SK-N-SH (cell line): ENCODE measurements at places on chromosomes 1 and 21. TPM values are rescaled to one million over a fixed set of nuclear protein-coding genes. Genes with fewer than 3 reads are reported as not detected.
A peak's percentile ranks its signal among the peaks of the same experiment; 100 is the strongest.

The GPR52 gene
- 0.08 TPM in 1 of 2 replicates, not detected in the other for polyA plus RNA-seq

The RBP7 gene
- polyA plus RNA-seq: 1.3 and 2.5 TPM in 2 replicates

The TMEM269 gene
- polyA plus RNA-seq: 0.05 and 0.08 TPM in 2 replicates

The MOV10 gene
- 81.0 and 87.4 TPM in 2 replicates for polyA plus RNA-seq

The CHD1L gene
- 24.7 and 37.2 TPM in 2 replicates for polyA plus RNA-seq

The BCL2L15 gene
- polyA plus RNA-seq: 0.02 and 0.05 TPM in 2 replicates

The MCM3AP gene
- 42.9 and 46.9 TPM in 2 replicates for polyA plus RNA-seq

The CAMSAP2 gene
- 5.5 and 7.3 TPM in 2 replicates for polyA plus RNA-seq

The FBXO28 gene
- polyA plus RNA-seq: 8.1 and 12.1 TPM in 2 replicates

The SPRR3 gene
- not detected in 2 replicates for polyA plus RNA-seq

DNA sequence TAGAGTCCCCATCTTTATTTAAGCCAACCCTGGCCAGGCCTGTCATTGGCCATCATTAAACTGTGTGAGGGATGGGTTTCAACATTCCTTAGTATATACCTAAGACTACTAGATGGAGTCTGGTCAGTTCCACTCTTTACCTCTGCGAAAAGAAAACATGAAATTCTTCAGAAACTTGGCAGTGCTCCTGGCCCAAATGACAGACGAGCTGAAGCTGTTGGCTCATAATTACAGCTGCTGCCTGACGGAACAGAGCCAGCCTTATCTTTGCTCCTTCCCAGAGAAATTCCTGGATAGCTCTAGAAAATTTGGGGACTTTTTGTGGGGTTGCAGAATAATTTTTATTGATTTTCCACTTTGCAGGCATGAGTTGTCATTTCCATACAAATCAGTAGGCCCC is 30.4 kb downstream of the NPHS2 start:
- DNase-seq: no peak

GRCh38 chr1:221719987-221720386 is 21.9 kb downstream of the DUSP10 start:
- no peak for DNase-seq

GRCh38 chr1:14320518-14320917 is 278.0 kb upstream of the KAZN start:
- no peak for DNase-seq

DNA sequence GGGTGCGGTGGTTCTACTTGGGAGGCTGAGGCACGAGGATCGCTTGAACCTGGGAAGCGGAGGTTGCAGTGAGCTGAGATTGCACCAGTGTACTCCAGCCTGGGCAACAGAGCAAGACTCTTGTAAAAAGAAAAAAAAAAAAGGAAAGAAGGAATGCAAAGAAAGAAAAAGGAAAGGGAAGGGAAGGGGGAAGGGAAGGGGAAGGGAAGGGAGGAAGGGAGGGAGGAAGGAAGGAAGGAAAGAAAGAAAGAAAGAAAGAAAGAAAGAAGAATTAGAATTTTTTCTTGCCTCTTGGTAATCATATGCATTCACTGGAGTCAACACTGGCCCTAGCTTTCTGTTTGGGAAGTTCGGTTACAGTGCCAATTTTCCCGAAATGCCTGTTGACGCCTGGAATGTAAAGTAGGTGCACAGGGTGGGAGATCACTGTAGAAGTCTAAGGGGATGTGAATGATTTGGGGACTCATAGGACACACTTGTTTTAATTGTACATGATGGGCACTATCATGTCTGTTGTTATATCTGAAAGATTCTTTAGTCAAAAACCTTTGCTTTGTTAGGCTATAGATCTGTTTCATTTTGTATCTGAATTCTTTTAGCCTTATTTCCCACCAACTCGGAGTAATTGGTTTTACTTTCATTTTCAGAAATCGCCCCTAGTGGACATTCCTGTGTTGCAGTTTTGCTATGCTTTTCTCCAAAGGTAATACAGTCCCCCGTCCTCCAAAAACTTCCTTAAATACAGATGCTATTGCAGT is 59.8 kb upstream of the MORC3 start:
- DNase-seq: peak; percentile 70

DNA sequence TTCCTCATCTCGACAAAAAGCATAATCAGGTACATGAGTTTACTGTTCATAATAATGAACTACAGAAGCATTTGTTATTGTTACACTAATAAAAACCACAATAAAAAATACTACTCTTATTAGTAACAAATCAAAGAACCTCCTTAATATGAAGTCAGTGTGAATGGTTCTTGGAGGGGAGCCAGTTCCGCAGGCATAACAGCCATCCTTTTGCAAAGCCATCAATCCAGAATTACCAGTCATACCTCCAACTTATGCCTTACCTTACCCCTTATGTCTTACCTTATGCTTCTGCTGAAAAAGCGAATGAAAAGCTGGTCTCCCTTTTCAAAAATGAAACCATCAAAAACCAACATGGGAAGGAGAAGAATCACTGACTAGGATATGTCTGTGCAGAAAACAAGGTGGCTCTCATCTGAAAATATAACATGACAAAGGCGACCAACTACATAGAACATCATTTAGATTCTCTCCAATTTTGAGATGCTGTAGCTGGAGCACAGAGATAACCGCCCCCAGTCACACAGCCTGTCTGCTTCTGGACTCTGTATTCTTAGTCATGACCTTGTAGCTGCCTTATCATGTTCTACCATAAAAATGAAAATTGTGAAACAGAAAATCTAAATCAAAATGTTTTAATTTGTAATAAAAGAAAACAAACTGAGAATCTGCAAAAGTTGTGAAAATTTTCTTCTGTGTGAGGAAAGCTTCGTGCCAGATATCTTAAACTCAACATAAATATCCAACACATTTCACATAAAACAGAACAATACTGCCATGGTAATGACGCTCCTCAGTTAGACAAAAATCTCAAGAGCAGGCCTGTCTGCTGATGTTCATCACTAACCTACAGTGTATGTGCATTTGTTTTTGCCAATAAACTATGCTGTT is 438.2 kb downstream of the SMYD3 start:
- DNase-seq: no peak

- no peak for DNase-seq
Measured at GRCh38 chr1:63435161-63435560, 67.7 kb downstream of the ALG6 start.

DNA sequence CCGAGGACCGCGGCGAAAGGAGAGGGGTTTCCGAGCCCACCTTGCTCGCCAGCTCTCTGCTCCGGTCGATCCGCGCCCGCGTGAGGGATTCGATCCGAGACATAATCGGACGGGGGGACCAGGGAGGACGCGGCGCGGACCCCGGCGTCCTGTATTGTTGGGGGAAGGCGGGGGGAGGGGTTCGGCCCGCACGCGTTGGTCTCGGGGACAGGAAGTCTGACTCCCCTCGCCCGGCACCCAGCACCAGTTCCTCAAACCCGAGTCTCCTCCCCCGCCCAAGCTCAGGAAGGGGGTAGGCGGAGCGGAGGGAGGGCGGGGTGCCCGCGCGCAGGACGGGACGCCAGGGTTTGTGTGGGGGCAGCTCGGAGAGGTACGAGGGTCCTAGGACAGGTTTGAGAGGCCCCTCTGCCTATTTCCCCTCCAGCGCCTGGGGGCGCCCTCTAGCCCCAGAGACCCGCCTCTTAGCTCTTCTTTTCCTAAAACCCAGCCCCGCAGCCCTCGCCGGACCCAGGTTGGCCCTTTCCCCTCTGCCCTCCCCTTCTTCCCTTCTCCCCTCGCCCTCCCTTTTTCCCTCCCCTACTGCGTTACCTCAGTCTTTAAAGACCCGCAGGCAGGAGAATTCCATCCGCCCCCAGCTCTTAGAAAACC is at the start of gene ARHGEF2:
Gene ARHGEF2 (minus strand): TSS at position 223 of the 648 bp plus-strand sequence. CDS start 120 bp downstream, at position 103.
- peak; percentile 91 for DNase-seq

DNA sequence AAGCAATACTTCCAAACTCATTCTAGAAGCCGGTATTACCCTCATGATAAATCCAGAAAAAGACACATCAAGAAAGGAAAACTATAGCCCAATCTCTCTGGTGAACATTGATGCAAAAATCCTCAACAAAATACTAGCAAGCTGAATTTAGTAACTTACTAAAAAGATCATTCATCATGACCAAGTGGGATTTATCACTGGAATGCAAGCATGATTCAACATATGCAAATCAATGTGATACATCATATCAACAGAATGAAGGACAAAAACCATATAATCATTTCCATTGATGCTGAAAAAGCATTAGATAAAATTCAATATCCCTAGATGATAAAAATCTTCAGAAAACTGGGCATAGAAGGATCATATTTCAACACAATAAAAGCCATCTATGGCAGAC is 402.9 kb downstream of the TGFB2 start:
- DNase-seq: no peak

- no peak for DNase-seq
Measured at GRCh38 chr1:168845140-168845539, 116.1 kb upstream of the DPT start.

DNA sequence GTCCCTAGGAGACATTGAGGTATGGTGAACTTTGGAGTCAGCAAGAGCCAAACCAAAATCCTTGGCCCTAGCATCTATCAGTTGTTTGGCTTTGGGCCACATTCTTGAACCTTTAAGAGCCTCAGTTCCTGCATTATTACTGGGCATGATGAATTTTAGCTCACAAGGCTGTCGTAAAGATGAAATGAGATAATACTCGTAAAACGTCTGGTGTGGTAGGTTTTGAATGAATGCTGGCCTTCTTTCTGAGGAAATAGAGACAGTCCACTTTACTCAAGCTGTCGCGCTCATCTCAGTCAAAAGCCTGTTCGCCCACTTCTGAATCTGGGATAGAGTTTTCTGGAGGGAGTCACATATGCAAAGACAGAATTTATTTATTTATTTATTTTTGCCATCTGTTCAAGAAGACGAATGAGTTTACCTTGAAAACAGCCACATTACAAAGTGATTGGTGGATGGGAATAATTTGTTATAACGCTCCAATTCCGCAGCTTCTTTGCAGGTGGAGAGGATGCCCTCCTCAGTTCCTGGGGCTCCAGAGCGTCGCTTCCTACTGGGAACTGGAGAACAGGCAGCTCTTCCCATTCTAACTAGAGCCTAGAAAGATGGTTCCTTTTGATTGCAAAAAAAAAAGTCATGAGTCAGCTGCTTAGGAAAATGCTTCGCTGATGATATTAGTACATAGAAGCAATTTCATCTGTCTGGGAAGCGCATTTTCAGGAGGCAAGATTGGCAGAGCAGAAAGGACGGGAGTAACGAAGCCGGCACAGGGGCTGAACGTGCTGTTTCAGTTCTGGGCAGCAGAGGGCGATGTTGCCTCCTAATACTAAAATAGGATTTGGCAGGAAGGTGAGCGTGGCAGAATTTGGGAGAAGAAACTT is 49.9 kb upstream of the CYP2J2 start:
- DNase-seq: peak; percentile 74

DNA sequence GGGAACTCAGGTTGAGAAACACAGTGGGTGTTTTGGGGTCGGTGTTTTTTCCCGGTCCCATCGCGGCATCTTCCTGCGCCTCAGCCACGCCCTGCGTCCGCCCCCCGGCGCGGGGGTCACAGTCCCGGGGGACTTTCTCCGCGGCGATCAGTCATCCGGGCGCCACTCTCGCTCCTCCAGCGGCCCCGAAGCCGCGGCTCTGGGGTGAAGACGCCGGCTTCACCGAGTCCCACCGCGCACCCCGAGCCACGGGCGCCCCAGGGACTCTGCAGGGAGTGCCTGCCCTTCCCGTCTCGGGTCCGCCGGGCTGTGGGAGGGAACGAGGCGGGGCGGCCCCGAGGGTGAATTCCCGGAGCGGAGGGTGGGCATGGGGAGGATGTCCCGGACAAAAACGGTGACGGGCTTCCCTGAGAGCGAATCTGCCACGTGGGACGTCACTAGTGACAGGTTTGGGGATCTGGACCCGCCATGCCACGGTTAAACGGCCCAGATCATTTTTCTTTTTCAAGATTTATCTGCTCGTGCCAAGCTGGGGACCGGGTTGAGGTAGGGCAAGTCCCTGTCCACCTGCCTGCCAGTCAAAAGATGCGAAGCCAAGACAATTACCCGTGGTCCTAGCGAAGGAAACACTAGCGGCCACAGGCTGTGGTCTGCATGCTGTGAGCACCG is 717 bp upstream of the BATF3 start:
- peak; percentile 63 for DNase-seq

DNA sequence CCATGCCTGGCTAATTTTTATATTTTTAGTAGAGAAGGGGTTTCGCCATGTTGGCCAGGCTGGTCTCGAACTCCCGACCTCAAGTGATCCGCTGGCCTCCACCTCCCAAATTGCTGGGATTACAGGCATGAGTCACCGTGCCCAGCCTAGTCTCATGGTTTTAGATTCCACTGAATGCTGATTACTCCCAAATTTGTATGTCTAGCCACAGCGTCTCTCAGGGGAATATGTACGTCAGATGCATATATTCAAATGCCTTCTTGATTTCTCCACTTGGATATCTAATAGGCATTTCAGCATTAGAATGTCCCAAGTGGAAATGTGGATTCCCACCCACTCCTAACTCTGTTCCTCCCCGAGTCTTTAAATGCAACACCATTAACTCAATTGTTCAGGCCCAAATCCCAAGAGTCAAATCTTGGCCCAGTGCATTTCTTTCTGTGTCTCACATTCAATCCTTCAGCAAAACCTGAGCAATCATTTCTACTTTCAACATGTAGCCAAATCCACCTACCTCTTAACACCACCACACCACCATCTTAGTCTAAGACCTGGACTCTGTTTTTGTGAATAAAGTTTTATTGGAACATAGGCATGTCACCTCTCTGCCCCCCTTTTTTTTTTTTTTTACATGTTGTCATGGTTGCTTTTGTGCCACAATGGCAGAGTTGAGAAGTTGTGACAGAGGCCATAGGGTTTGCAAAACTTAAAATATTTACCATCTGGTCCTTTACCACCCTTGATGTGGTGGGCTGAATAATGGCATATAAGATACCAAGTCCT is 9.8 kb upstream of the CAMTA1 start:
- DNase-seq: no peak

DNA sequence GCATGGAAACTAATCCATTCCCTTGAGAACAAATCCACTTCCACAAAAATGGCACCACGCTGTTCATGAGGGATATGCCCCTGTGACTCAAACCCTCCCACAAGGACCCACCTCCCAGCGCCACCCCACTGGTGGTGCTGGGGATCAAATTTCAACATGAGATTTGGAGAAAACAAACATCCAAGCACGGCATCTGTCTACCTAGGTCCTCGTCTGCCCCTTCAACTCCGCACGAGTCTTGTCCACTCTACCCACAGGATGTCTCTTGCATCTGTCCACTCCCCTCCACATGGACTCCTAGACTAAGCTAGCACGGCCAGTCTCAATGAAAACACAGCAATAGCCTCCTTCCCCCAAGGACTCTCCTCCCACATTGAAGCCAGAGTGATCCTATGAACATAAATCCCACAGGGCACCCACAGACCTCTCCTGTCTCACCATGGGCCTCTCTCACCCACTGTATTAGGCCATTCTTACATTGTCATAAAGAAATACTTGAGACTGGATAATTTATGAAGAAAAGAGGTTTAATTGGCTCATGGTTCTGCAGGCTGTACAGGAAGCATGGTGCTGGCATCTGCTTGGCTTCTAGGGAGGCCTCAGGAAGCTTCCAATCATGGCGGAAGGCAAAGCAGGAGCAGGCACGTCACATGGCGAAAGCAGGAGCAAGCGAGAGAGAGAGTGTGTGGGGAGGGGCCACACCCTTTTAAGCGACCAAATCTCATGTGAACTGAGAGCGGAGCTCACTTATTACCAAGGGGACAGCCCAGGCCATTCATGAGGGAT is 101.4 kb downstream of the TOMM20 start:
- no peak for DNase-seq
